ENCODE measurements at places on chromosomes 5 and 9.

- DNase-seq = no peak
Measured at GRCh38 chr5:39765366-39765765, 340.6 kb upstream of the DAB2 start.

DNA sequence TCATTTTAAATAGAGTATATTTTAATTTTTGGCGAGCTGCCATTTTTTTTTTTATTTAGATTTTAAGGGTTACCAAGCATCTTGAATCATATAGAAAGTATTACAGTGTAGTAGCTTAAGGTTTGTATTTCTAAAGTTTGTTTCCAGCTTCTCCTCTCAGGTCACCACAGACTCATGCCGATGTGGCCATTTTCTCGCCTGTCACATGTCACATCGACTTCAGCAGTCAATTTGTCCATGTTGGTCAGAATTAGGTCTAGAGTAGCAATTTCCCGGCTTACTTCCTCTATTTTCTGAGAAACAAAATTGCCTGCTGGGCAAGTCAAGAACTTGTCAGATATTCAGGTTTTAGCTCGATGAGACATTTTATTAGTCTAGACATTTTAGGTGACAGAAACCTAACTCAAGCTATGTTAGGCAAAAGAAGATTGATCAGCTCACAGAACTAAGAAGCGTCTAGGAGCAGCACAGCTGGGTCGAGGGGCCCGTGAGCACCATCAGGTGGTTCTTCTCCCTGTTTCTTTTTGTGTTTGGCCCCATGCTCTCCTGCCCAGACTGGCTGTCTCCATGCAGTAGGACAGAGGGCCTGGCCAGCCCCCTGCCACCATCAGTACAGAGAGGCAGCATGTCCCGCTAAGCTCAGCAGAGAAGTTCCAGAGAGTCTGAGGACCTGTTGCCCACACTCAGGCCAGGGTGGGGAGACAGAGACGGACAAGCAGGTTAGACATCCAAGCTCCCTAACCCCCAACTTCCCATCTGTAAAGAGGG is 48.4 kb upstream of the AFAP1L1 start:
- DNase-seq = no peak

- no peak for DNase-seq
Measured at GRCh38 chr5:120155873-120156272, 308.2 kb upstream of the PRR16 start.

- no peak for DNase-seq
Measured at GRCh38 chr9:136245219-136246150, at the start of gene QSOX2. Gene QSOX2, minus strand, starts transcription at chr9:136245812. Its CDS starts 9 bp downstream, at chr9:136245803.

- no peak for DNase-seq
Measured at GRCh38 chr5:1983401-1983800, 100.7 kb upstream of the IRX4 start.

GRCh38 chr9:131800843-131801242 is 61.0 kb upstream of the RAPGEF1 start:
- DNase-seq = no peak

DNA sequence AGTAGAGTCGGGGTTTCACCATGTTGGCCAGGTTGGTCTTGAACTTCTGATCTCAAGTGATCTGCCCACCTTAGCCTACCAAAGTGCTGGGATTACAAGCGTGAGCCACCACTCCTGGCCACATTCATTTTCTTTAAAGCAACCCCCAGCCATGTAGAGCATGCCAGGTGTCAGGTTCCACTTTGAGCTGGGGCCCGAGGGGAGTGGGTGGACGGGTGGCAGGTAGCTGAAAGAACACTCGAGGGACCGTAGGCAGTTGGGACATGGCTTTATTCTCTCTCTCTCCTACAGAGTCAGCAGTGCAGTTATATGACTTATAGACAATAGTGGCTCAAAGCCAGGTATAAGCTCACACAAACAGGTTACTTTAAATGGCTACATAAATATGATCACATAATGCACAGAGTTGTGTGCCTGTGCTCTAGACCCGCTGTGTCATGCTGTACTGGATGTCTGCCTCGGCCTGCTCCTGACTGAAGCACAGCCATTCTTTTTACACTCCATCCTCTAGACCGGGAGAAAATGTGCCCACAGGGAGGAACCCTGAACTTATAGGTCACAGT is 60.5 kb upstream of the FAM120A start:
- DNase-seq = no peak

DNA sequence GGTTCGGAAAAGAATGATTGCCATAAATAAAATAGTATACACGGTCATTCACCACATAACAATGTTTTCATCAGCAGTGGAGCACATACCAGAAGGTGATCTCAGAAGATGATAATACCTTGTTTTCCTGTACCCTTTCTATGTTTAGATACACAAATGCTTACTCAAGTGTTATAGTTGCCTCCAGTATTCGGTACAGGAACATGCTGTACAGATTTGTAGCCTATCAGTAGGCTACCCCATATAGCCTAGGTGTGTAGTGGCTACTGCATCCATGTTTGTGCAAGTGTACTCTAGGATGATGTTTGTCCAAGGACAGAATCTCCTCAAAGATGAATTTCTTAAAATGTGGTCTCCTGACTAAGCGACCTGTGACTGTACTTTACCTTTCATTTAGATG is 59.2 kb downstream of the ICE1 start:
- no peak for DNase-seq

DNA sequence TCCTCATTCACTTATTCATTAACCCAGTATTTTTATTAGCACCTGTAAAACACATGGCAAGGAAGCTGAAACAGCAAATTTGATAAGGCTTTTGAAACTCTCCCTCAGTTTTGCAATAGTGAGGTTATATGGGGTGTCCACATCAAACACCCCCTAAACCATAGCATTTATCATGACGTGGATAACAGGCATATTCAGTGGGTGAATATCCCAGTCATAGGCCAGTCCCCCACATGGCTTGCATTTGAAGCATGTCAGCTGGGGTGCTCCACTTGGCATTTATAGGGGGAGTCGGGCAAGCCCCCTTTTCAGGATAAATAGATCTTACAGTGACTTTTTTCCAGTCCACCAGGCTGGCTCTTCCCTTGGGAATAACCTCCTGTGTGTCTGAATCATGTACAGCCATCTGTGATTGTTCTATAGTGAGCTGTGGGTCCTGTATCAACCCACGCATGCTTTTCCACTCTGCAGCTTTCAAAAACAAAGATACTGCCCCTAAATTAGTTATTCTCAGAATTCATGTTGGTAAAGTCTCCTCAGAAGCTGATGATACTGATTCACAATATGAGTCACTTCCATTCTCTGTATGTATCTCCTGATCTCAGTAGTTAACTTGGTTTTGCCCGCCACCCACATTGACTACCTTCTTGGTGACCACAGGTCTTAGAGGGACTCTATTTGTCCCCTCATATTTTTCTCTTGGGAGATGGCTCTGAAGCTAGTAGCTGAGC is 84.4 kb upstream of the SPIN1 start:
- DNase-seq = no peak

DNA sequence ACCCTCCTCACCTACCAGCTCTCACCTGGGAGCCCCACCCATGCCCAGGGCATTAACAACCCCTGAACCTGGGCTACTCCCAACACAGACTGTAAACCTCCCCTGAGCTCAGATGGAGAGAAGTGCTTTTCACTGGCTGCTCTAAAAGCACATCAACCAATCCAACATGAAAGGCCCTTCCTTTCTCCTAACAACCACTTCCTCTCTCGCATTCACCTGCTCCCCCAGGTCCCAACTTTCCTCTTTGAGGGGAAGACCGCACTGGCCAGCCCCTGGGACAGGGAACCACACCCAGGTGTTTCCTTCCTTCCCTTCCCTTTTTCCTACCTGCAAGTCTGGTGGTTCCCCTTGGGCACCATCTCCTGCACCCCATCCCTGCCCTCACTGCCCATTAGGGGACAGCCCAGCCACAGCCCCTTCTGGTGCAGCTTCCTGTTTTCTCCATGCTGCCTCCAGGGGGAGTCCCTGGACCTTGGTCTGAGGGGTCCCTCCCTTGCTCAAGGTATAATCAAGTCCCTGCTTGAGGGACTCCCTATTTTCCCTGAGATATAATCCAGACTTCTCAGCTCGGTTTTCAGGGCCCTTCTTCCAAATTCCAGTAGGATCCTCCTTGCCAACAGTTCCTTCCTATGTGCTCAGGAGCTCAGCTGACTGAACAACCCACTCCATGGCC is 30.5 kb upstream of the DAB2IP start:
- no peak for DNase-seq

- no peak for DNase-seq
Measured at GRCh38 chr9:3946840-3947587, 352.9 kb downstream of the GLIS3 start.

GRCh38 chr9:131838530-131839280 is 98.8 kb upstream of the RAPGEF1 start:
- DNase-seq = no peak

- peak; percentile 68 for DNase-seq
Measured at GRCh38 chr5:102975457-102976182, 144.3 kb downstream of the GIN1 start.

GRCh38 chr9:130234340-130235260 is 31.0 kb upstream of the HMCN2 start:
- no peak for DNase-seq

GRCh38 chr9:125886365-125886764 is 139.2 kb downstream of the PBX3 start:
- DNase-seq = no peak

- no peak for DNase-seq
Measured at GRCh38 chr9:74479711-74480110, 17.4 kb upstream of the RORB start.

GRCh38 chr9:6896562-6896961 is 138.8 kb downstream of the KDM4C start:
- no peak for DNase-seq

GRCh38 chr9:5841771-5842573 is 9.1 kb upstream of the ERMP1 start:
- no peak for DNase-seq

DNA sequence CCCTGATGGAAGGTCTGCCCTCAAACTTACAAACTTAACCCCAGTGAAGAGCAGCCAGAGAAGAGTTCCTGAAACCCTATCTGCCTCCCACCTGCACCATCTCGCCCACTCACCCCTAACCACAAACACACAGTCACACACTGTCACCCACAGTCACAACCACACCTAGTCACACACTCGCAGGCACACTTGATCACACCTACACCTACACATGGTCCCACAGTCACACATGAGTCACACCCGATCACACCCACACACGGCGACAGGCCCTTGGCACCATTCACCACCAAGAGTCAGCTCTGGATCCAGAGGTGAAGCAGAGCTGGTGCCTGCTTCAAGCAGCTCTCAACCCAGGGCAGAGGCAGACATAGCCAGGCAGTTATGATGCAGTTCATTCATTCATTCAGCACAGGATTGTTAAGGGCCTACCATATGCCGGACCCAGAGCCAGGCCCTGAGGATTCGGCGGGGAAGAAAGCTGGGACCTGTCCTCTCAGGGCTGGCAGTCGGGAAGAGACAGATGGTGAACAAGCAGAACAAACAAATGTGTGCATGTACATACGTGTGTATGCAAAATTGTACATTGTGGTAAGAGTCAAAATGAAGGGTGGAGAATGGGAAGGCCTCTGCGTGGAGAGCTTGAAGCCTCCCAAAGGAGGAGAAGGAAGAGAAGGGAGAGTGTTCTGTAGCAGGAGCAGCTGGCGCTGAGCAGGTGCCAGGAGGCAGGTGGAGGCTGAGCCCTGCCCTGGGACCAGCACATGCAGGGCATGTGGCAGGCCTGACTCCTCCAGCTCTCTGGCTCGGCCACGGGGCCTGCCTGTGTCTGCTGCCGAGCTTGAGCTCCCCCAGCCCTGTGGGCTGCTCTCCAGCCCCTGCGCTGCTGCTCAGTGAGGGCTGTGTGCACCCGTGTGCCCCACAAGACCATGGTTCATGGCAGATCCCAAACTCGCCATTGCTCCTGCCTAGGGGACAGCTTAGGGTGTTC is 6.4 kb downstream of the TSPAN17 start:
- DNase-seq = no peak

DNA sequence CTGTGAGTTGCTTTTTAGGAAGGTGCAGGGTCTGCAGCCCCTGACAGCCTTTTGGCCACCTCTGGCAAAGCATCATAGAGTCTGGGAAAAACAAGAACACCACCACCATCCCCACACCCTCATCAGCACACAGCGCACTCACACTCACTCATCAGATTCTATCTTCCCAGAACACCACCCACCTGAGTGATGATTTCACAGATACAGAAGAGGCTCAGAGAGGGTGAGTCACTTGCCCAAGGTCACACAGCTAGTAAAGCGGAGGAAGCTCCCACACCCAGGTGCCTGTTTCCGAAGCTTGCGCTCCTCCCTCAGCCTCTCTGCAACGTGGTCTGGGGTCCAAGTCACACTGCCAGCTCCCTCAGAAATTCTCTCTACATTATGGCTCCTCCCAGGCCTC is 41.8 kb upstream of the HRH2 start:
- no peak for DNase-seq
